ENCODE measurements at places on chromosomes 4 and X. TPM values are rescaled to one million over a fixed set of nuclear protein-coding genes. Genes with fewer than 3 reads are reported as not detected.

DNA sequence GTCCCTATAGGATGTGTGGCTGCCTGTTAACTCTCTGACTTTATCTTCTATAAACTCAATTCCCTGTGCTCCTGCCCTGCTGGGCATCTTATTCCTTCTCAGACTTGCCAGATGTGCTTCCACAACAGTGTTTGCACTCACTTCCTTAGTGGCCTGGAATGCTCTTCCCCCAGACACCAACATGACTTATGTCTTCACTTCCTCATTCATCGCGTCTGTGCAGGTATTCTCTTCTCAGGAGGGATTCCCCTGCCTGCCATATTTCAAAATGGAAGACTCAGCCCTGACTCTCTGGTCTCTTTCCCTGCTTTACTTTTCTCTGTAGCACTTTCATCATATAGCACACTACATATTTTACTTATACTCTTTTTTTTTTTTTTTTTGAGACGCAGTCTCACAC lies 344.0 kb downstream of the CENPC start:
- no peak overlapping the region for H3K27ac ChIP-seq
- H3K4me1 ChIP-seq, result no peaks in the 10 kb centered on the region
- DNase-seq, result no peak
- H3K36me3 ChIP-seq, result no peaks in the 10 kb centered on the region
- H3K27me3 ChIP-seq, result no peaks in the 10 kb centered on the region

DNA sequence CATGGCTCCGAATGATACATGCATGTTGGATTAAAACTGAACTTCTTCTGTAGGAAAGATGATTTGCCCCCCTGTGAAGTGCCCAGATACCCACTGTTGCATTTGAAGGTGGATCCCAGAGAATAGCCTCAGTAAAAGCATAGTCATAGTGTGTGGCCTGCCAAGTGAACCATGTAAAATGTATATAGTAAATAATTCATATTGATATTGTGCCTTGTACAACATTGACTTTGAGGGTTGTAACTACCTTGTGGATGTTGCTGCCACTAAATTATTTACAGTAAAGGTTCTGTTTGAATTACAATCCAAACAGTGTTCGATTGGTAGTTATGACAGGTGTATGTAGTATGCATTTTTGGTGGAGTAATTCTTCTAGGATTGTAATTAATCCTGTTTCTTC lies 19.2 kb downstream of the TMEM131L start:
- H3K4me3 ChIP-seq, result no peak overlapping the region
- H3K27ac ChIP-seq, result no peak overlapping the region
- DNase-seq, result no peak
- no peaks in the 10 kb centered on the region for H3K36me3 ChIP-seq

Gene PRDM8
- total RNA-seq, result 1.8 TPM

Gene LRAT
- 7.3 TPM for total RNA-seq

Gene PABPC5
- 2.6 TPM for total RNA-seq

Gene CSTF2
- total RNA-seq, result 13.1 TPM

DNA sequence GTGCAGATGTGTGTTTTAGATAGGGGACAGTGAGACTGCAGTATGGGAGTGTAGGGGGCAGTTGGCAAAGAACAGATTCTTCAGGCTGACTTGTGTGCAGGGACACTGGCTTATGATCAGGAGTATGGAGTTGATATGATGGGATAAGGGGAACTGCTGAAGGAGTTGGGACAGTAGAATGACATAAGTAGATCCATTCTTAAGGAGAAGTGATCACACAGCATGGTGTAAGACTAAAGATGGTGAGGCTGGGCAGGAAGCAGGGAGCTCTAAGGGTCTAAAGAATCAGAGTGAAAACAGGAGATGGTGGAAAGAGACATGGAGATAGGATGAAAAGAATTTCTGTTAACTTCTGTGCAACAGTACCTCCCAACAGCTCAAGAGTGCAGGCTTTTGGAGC lies 70.7 kb downstream of the REELD1 start:
- no peak for DNase-seq
- H3K27ac ChIP-seq, result no peak overlapping the region
- no peaks in the 10 kb centered on the region for H3K4me1 ChIP-seq

Gene CFAP299
- not detected for total RNA-seq

- DNase-seq, result no peak
- H3K27me3 ChIP-seq, result no peaks in the 10 kb centered on the region
- H3K4me3 ChIP-seq, result no peak overlapping the region
- no peaks in the 10 kb centered on the region for H3K4me1 ChIP-seq
These were observed 108.0 kb downstream of the CPZ start for GRCh38 chr4:8700531-8700930.

DNA sequence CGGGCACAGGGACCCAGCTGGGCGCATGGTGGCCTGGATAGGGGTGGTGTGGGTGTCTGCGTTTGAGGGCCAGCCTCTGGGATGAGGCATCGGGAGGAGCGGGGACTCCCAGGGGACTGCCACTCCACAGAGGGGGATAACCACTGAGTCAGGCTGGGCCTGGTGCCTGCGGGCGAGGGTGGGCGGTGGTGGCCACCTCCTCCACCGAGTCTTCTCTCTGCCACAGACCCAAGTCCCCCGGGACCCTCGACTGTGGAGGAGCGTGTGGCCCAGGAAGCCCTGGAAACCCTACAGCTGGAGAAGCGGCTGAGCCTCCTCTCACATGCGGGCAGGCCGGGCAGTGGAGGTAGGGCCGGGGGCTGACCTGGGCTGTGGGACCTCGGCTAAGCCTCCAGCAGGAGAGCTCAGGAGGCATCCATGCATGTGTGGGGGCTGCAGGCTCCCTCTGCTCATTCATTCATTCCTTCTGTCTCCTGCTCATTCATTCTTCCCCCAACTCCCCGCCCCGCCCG lies 26.4 kb downstream of the DOK7 start:
- H3K27me3 ChIP-seq, result no peaks in the 10 kb centered on the region
- no peak overlapping the region for H3K4me3 ChIP-seq
- peaks cover 7% of the 10 kb centered on the region for H3K4me1 ChIP-seq
- DNase-seq, result no peak
- H3K27ac ChIP-seq, result no peak overlapping the region

- no peaks in the 10 kb centered on the region for H3K36me3 ChIP-seq
- H3K27ac ChIP-seq, result no peak overlapping the region
- no peak overlapping the region for H3K4me3 ChIP-seq
- DNase-seq, result no peak
- no peaks in the 10 kb centered on the region for H3K4me1 ChIP-seq
These were observed 575.9 kb downstream of the MID1IP1 start for GRCh38 chrX:39377157-39377556.

- H3K4me1 ChIP-seq, result no peaks in the 10 kb centered on the region
- H3K4me3 ChIP-seq, result no peak overlapping the region
- no peaks in the 10 kb centered on the region for H3K27me3 ChIP-seq
- no peaks in the 10 kb centered on the region for H3K36me3 ChIP-seq
- peak; percentile 71 for DNase-seq
These were observed 47.2 kb downstream of the SLC34A2 start for GRCh38 chr4:25702848-25703247.

DNA sequence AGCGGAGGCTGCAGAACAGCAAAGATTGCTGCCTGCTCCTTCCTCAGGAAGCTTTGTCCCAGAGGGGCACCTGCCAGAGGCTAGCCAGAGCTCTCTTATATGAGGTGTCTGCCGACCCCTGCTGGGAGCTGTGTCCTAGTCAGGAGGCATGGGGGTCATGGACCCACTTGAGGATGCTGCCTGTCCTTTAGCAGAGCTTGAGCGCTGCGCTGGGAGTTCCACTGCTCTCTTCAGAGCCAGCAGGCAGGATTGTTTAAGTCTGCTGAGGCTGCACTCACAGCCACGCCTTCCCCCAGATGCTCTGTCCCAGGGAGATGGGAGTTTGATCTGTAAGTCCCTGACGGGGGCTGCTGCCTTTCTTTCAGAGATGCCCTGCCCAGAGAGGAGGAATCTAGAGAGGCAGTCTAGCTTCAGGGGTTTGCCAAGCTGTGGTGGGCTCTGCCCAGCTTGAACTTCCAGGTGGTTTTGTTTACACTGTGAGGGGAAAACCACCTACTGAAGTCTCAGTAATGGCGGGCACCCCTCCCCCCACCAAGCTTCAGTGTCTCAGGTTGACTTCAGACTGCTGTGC lies 10.9 kb downstream of the DCK start:
- H3K36me3 ChIP-seq, result no peaks in the 10 kb centered on the region
- no peaks in the 10 kb centered on the region for H3K27me3 ChIP-seq
- H3K4me3 ChIP-seq, result no peak overlapping the region

GRCh38 chrX:25674776-25675175 lies 463.4 kb upstream of the MAGEB18 start:
- H3K4me3 ChIP-seq, result no peak overlapping the region
- no peaks in the 10 kb centered on the region for H3K36me3 ChIP-seq
- no peaks in the 10 kb centered on the region for H3K4me1 ChIP-seq
- no peaks in the 10 kb centered on the region for H3K27me3 ChIP-seq

DNA sequence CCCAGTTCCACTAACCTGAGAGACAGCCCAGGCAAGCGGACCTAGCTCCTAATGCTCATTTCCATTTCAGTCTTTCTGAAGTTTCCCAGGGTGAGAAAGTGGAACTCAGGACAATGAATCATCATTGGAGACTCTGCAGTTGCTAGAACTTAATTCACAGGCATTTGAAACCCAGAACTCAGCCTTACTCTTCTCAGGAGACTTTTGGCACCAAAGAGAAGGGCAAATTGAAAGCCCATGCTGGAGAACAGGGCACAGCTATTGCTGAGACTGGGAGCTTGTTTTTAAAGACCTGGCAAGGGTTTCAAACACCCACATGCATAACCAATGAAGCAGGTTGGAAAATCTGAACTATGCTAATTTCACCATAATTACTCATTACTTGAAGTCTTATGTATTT lies 36.0 kb downstream of the BST1 start:
- DNase-seq, result no peak
- H3K36me3 ChIP-seq, result no peaks in the 10 kb centered on the region
- H3K4me3 ChIP-seq, result no peak overlapping the region
- no peaks in the 10 kb centered on the region for H3K4me1 ChIP-seq

Gene DMD
- total RNA-seq, result 23.2 TPM

Measured in thyroid gland (tissue), 4 donors.